ENCODE measurements at places on chromosomes 6 and 20. TPM values are rescaled to one million over a fixed set of nuclear protein-coding genes. Genes with fewer than 3 reads are reported as not detected.

MATN4 gene
- total RNA-seq: not detected

RSPO3 gene
- total RNA-seq: not detected

CRISP3 gene
- not detected for total RNA-seq

HRH3 gene
- not detected for total RNA-seq

DNMT3B gene
- total RNA-seq: 6.2 TPM

DCBLD1 gene
- 29.6 TPM for total RNA-seq

ENPP3 gene
- total RNA-seq: not detected

DNA sequence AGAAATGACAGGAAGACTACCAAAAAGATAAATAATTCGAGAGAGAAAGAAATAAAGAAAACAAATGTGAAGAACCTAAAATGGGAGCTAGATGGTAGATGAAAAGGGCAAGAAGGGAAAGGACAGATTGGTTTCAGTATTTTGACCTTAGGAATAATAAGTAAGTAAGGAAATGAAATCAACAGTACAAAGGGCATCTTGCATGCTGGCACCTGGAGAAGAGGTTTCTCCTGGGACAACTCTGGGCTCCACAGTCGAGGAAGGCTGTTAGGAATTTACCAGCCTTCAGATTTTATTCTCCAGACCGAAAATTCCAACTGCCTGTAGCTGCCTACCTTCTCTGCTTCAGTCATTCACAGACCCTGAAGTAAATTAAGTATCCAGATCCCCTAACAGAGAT lies 80.5 kb downstream of the SMLR1 start:
- no peak for DNase-seq

DNA sequence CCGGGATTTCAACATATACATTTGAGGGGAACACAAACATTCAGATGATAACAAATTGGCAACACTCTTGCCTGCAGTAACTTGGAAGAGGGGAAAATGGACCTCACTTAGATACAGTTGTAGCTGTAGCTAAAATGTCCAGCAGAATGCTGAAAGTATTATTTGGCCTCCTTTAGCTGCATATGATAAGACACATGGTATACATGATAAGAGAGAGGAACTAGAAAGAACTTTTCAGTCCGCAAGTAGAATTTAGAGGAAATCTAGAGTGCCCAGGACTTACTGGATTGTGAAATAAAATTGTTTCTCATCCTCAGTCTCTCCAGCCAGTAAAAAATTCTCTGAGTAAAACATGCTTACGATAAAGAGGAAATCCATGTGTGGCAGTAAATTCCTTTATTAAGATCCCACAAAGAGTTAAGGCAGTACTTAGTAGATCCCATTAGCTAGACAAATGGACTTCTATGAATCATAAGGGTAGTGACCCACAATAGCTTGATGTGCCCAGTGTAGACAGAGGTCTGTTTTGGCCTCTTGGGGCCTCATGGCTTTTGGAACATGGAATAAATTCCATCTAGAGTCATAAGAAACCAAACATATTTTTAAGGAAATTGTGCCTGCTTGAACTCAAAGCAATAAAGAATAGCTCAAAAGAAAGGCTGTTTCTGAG lies 87.9 kb upstream of the RBM24 start:
- DNase-seq: no peak

DNA sequence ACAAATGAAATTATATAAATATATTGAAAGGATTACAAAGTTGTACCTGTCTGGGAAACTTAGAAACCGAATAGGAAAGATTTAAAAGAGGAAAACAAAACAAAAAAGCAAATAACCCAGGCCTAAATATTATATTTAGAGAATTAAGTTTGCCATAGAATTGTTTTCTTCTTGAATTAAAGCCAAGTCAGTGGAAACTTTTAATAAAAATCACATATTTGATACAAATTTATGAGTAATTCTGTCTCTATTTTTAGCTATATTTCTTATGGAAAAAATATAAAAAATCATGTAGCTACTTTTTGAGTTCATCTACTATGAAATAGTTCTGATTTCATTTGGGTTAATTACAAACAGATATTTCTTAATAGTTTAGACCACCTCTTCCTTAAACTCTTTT lies 470.2 kb upstream of the HSF2 start:
- DNase-seq: no peak

DNA sequence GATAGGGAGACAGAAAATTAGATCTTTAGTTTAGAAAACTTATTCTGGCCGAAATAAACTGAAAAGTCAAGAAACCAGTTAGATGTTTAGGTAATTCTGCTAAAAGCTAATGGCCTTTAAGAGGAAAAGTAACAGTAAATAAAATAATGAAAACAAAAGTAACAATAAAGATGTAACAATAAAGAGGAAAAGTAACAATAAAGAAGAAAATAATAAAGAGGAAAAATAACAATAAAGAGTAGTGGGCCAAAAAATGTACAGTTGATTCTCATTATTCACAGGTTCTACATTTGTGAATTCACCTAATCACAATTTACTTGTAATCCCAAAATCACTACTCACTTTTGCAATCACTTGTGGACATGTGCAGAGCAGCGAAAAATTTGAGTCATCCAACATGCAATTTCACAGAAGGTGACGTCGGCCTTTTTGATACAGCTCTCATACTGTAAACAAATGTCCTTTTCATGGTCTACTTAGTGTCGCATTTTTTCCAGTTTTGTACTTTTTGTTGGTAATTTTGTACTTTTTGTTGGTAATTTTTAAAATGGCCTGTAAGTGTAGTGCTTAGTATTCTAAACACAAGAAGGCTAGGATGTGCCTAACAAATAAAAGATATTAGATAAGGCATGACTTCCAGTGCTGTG lies 24.0 kb downstream of the HBS1L start:
- no peak for DNase-seq

- no peak for DNase-seq
Observed at GRCh38 chr6:63816401-63816981, 180.9 kb downstream of the PHF3 start.

GRCh38 chr6:138570725-138571029 lies 71.4 kb upstream of the NHSL1 start:
- no peak for DNase-seq

DNA sequence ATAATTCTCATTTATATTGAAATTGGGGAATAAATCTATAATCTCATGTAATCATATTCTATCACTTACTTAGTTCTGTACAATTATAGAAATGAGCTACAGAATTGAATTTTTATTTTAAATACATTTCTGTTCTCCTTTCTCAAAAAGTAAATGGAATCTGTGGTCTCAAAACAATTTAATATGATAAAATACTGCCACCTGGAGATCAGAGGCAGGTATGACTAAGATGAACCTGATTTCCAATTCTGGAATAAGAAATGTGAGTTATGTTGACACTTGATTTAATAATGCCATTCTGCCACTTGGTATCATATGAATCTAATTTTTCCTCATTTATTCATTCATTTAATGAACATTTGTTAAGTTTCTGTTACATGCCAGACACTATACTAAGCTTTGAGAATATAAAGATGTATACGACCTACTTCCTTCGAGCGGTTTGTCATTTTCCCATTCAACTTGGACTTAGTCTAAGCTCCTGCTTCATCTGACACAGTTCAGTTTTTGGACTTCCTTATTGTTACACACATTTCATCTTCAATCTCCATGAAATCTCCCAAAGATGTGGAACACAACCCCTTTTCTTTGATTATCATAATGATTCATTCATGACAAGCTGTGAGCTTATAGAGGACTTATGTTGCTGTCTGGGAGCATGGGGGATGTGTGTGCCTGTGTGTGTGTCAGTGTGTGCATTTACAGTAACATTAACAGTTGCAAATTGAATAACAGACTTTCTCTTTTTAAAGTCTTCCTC lies 7.5 kb upstream of the CCDC28A start:
- DNase-seq: peak; percentile 4

GRCh38 chr6:141260627-141261015 lies 872.1 kb upstream of the GJE1 start:
- DNase-seq: no peak

DNA sequence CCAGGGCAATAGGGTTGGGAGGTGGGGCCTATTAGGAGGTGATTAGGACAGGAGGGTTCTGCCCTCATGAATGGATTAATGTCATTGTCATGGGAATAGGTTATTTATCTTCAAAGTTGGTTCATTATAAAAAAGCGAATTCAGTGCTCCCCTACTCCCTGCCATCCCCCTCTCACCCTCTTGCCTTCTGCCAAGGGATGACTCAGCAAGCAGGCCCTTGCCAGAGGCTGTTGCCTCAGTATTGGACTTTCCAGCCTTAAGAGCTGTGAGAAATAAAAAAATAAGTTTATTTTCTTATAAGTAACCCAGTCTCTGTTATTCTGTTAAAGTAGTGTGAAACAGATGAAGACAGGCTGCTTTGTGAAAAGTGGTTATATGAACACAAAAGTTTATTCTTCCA lies 381.1 kb upstream of the ZFP64 start:
- DNase-seq: peak; percentile 3

- DNase-seq: no peak
Observed at GRCh38 chr20:50271176-50271575, 80.5 kb downstream of the CEBPB start.

- no peak for DNase-seq
Observed at GRCh38 chr6:125471667-125472066, 169.9 kb upstream of the HDDC2 start.

DNA sequence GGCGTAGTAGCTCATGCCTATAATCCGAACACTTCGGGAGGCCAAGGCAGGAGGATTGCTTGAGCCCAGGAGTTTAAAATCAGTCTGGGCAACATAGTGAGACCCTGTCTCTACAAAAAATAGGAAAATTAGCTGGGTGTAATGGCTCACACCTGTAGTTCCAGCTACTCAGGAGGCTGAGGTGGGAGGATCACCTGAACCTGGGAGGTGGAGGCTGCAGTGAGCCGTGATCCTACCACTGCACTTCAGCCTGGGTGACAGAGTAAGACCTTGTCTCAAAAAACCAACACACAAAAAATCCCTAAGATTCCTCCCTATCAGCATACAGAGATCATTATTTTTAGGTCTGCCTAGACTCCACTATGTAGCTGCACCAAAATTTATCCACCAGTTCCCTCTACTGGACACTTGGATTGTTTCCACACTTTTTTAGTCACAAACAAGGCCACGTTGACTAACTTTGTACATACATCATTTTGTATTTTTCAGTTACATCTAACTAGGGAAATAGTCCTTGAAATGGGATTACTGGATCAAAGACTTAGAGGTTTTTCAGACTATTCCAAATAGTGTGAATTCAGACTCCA lies 3.6 kb upstream of the PHF1 start:
- DNase-seq: peak; percentile 31

GRCh38 chr6:14372734-14373489 lies 255.3 kb downstream of the CD83 start:
- DNase-seq: no peak

GRCh38 chr6:106547601-106548453 lies 81.5 kb downstream of the RTN4IP1 start:
- DNase-seq: peak; percentile 81

GRCh38 chr6:134026597-134026996 lies 25.8 kb downstream of the SLC2A12 start:
- peak; percentile 29 for DNase-seq

- no peak for DNase-seq
Observed at GRCh38 chr6:89494131-89494793, 61.3 kb downstream of the ANKRD6 start.

GRCh38 chr6:19789100-19789803 lies 47.9 kb upstream of the ID4 start:
- DNase-seq: no peak

DNA sequence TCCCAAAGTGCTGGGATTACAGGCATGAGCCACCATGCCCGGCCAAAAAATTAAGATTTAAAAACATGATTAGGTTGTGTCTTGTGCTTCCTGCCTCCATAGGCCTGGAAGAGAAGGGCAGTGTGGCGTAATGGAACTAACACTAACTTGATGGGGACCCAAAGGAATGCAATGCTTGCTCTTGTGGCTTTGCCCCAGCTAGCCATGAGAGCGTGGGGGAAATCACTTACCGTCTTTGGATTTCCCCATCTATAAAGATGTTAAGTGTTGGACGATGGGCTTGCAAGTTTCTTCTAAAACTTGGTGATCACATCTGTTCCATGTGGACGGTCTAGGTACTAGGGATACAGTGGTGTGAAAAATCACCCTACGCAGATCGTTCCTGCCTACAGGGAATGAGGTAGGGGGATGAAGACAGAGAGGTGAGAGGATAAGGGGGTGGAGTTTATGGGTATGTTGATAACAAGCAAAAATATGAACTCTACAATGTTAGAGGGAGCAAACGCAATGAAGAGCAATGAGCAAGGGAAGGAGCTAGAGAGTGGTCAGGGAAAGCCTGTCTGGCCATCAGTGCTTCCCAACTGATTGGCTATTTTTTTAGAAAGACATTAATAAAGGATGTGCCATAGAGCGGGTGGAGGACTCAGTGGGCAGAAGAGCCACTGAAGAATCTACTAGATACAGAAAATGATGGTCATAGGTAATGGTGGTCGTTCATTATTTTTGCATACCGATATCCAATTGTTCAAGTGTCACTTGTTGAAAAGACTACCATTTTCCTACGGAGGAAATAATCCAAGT lies 165.2 kb downstream of the BCAS1 start:
- DNase-seq: no peak

DNA sequence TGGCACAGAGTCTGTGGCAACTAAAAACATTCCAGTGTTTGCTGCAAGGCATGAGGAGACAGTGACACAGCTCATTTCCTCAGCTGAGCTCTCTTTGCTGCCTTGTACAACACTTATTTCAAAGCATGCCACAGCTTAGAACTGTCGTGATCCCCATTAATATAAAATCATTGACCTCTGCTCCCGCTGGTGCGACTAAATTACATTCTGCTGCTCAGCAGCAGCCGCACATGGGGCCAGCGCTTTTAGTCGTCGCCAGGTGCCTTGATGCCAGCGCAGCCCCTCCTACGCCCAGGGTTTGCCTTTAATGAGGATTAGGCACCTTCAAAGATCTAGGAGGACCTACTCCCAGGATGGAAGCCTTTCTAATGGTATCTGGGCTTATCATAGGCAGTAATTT lies 717.9 kb upstream of the POU3F2 start:
- no peak for DNase-seq

DNA sequence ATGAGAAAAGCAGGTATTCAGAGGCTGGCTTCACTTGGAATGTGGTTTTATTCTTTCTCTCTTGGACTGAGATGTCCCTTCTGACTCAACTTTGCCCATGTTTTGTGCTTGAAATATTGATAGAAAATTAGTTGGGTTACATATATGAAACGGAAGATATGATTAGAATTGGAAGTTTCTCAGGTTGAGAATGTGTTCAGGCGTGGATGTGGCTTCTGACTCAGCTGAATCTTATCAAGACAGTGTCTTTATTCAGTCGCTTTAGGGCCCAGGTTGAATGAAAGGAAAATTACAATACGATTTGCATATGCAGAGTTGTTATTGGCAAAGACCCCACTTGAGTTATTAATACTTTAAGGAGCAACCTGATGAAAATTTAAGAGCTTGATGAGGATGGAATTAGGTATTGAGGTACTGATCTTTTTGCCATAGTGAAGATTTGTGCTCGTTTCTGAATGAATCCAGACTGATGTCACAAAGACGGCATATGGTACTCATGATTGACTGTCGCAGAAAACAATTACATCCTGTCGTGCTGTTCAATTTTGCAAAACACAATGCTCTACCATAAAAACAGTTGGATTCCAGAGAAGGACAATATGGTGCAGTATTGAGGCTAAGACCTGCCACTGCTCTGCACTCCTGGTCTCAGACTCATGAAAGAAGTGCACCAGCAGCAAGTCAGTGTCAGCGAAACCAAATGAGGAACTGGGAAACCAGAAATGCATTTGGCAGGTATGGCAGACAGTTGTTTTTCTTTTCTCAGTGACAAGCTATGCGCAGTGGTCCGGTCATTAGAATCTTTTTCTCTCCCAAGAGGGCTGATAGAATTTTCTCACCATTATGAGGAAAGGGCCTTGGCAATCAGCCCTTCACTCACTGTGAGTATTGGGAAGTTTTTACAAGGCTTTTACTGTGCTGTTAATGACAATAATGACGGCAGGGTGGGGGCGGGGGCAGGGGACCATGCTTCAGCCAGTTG lies 158.3 kb downstream of the DOK5 start:
- no peak for DNase-seq

- no peak for DNase-seq
Observed at GRCh38 chr6:39843305-39844020, 51.3 kb downstream of the DAAM2 start.

Measured in A172 (cell line).